ENCODE measurements at places on chromosomes 3 and 15.

- DNase-seq, result no peak
Observed at GRCh38 chr3:149566292-149566975, 91.4 kb downstream of the WWTR1 start.

DNA sequence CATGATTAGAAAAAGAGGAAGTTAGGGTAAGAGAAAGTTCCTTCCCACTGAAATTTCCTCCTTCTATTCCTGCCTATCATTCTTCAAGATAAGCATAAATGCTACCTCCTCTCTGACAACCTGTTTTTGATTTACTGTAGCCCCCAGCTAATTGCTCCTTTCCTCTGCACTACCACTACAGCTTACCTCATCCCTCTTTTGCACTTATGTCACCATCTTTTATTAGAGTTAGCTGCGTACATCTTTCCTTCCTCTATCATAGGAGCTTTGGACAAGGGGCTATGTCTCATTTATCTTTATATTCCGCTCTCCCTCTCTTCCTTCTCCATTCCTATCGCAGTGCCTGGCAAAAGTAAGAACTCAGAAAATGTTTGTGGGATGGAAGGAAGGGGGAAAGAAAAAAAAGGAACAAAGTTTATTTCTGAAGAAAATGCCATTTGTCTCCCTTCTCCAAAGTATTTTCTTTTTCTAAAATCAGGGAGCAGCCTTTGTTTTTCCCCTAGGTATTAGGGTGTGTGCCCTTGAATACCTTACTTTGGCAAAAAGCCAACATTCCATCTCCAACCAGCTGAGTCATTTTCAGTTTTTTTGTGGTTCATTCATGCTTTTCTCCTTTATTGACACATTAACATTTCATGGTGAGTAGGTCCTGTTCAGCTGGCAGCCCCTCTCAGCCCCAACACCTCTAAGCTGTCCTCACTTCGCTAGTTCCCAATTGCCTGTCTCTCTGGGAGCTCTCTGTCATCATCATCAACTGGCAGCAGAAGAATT, 87.6 kb upstream of the SOX2 start:
- no peak for DNase-seq

- no peak for DNase-seq
Observed at GRCh38 chr3:68206524-68207117, 552.2 kb upstream of the SUCLG2 start.

GRCh38 chr3:170508291-170508690, 77.6 kb downstream of the SLC7A14 start:
- no peak for DNase-seq

GRCh38 chr15:47620960-47621681, 96.2 kb upstream of the SEMA6D start:
- DNase-seq, result no peak

- no peak for DNase-seq
Observed at GRCh38 chr15:73792415-73792814, 39.3 kb upstream of the INSYN1 start.

DNA sequence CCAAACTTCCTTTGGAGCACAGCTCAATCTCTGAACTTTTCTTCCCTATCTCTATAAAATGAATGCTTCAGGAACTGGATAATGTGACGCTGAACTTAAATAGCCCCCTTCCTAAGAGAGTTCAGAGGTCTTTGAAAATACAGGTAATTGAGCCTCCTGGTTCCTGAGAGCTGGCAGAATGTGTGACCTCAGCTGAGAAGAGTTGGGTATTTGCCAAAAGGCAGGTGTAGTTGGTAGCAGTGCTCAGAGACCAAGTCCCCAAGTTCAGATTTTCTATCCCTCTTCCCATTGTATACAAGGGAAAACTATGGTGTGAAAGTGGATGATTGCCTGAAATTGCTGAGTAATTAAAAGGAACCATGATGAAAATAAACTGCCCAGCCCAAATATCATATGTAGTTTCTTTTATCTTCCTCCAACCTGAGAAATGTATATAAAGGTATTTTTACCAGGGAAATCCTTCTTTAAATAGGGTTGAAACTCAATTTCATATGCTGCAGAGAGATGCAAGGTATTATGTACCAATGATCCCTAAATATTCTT, 154.6 kb upstream of the ICE2 start:
- DNase-seq, result no peak

GRCh38 chr15:60137711-60138396, 133.7 kb downstream of the FOXB1 start:
- no peak for DNase-seq

GRCh38 chr3:12979151-12979946, 93.9 kb downstream of the IQSEC1 start:
- no peak for DNase-seq

DNA sequence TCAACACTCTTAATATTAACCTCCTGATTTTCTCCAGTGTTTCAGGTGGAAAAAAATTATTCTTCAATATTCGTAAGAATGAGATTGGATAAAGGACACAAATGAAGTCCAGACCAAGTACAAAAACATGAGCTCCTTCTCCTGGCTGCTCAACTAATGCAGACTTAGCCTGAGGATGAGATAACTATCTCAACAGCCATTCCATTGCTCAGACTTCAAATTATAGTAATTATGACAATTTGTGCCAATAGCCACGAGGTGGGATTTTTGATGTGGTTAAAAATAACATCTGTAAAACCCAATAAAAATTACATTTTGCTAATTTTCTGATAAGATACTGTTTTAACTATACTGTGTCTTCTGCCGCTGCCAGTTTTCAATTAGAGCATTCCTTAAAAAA, 323.6 kb downstream of the SOX2 start:
- DNase-seq, result no peak

DNA sequence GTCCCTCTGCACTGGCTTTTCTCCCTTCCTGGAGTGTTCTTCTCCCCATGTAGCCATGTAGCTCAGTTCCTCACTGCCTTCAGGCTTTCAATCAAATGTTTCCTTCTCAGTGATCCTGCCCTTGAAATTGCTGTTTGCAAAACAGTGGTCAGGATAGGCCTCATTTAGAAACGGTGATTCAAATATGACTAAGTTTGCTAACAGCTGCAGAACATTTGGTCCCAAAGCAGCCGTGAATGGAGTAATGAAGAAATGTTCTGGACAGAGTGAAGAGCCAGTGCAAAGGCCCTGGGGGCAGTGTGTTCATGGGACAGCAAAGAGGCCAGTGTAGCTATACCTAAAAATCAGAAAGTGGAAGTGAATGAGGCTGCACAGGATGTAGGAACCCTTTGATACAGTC, 223.4 kb downstream of the FEZF2 start:
- no peak for DNase-seq

GRCh38 chr3:114362815-114363214, 69.0 kb downstream of the TIGIT start:
- no peak for DNase-seq

GRCh38 chr15:87032295-87032694, 952.6 kb downstream of the AGBL1 start:
- DNase-seq, result no peak

- DNase-seq, result no peak
Observed at GRCh38 chr3:31671976-31672375, 139.3 kb downstream of the STT3B start.

All from Caco-2 (cell line).